ENCODE measurements at places on chromosomes 3 and 15.

DNA sequence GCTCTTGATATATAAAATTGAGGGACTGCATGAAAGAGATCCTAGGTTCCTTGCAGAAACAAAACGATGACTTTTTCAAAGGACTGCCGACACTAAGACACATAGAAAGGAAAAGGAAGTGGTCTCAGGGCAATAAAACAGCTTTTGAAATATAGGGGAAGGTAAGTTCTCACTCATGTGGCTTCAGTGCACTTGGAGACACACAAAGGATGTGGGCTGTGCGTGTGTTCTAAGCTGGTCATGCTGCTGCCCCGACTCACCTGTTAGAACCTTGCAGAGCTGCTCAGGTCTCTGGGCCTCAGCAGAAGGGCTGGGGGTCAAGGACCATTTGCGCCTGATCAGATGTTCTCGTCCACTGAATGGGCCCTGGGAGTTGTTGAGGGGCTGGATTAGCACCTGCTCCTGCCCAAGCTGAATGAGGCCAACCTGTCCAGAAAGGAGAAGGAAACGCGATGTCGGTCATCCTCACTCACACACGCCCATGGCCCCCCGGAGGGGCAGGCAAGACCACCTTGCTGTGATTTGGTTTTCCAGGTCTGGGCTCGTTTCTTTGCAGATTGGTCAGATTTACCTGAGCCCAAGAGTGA lies 11.1 kb downstream of the ADAMTS17 start:
- DNase-seq: no peak

DNA sequence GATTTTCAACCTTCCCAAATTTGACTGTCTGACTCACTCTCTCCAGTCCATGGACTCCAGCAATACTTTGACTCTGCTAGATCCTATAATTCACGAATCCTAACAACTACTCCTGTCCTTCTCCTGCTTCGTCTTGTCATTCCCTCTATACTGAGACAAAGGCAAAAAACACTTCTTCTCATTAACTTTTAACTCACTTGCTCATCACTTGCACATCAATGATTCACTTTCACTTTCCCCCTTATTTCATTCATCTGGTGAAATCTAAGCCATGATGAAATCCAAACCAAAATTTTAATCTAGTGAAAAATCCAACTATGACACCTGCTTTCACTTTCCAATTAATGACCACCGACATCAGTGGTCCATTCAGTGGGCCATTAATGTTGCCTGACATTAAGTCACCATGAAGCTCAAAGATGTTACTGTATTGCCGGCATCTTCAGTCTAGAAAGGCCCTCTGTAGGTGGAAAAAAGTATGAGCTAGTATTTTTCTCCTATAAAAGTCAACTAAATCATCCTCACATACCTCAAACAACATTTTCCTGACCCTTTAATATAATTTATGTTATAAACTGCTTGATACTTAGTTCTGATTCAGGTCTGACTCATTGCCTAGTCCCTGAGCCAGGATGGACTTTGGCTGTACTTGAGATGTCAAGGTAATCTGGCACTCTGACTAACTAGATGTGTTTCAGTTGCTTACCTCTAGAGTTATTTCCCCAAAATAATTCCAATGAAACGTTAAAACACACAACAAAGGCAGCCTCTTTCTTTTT lies 158.6 kb downstream of the CNTN6 start:
- DNase-seq: no peak

- DNase-seq: no peak
Observed at GRCh38 chr3:15797642-15798303, at the start of gene ANKRD28. Gene ANKRD28 (minus strand): TSS chr3:15797979. CDS start chr3:15796521, 1,458 bp downstream.

- DNase-seq: no peak
Observed at GRCh38 chr3:53725387-53725995, 120.7 kb downstream of the CHDH start.

GRCh38 chr15:70532531-70533186 lies 230.7 kb downstream of the UACA start:
- DNase-seq: no peak

- no peak for DNase-seq
Observed at GRCh38 chr3:133995264-133995663, 34.5 kb downstream of the SLCO2A1 start.

DNA sequence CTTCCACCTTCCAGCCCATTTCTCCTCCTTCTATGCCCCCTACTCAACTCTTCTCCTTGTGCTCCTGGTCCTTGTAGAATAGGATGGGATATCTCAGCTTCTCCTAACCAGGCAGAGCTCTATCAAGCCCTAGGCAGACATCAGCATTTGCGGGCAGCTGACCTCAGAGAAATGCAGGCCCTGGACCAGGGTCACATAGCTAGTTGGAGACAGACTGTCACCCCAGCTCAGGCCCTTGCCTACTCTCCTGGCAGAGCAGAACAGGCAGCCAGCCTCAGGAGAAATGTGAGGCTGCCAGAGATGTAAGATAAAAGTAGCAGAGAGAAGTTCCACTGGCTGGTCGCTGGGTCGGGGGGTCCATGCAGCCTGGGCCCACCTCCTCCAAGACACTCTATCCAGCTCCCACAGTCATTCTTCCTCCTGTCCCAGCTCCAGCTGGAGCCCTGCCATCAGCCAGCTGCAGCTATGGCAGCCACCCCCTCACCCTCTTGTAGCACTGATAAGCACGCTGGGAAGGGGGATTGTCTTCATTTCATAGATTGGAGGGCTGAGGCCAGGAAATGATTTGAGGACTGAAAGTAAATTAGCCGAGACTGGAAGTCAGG lies 4.0 kb downstream of the CYP8B1 start:
- DNase-seq: no peak

DNA sequence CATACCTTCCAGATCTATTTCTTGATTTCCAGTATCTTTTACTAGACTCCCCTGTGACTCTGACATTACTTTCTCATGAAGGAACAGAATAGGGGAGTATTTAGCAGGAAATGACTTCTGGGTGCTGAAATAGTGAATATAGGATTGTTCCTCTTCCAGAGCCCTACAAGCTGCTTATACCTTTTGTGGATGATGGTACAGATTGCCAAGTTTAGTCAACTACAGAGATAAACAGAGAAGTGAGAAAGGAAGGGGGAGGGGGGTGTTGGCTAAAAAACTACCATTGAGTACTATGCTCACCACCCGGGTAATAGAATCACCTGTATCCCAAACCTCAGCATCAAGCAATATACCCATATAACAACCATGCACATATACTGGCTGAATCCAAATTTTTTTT lies 298.3 kb upstream of the GPR149 start:
- DNase-seq: no peak

GRCh38 chr3:10015461-10015904 lies 10.8 kb upstream of the FANCD2 start:
- DNase-seq: no peak

DNA sequence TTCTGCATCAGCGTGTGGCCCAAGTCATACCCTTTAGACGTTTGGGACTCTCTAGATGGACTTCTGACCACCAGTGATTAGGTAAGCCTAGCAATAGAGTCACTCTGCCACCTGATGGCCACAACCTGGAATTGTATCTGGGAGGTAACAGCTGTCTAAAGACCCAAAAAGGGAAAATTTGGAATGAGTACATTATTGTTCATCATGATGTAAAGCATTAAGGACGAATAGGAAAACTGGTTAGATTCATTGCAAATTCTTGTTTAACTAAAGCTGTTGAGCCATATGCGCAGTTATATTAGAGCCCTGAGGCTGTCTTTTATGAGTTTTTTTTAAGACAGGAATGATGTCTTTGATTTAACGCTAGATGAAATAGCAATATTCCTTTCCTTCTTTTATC lies 63.6 kb downstream of the FAM81A start:
- DNase-seq: peak; percentile 72

DNA sequence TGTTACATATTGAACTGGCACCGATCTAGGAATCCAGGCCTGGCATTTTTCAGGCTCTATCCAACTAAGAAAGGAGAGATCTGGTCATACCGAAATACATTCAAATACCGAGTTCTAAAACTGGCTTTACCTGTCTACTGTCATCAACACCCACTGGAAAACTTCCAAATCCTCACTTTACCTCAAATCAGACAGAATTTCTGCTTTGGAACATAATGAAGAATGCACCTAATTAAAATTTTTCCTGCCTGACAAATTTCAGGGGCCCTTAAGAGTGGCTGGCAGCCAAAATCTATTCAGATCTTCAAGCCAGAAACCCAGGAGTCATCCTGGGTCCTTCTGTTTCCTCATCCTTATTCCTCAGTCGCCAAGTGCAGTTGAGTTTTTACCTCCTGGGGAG lies 198.6 kb upstream of the FEZF2 start:
- no peak for DNase-seq

- DNase-seq: peak; percentile 47
Observed at GRCh38 chr3:189324538-189325138, 152.9 kb downstream of the TPRG1 start.

GRCh38 chr15:73965094-73965757 lies 26.9 kb downstream of the STOML1 start:
- DNase-seq: no peak

GRCh38 chr3:109117939-109118338 lies at the start of gene MORC1:
Gene MORC1 (minus strand): TSS chr3:109118134. CDS start chr3:109118059, 75 bp downstream.
- DNase-seq: no peak

DNA sequence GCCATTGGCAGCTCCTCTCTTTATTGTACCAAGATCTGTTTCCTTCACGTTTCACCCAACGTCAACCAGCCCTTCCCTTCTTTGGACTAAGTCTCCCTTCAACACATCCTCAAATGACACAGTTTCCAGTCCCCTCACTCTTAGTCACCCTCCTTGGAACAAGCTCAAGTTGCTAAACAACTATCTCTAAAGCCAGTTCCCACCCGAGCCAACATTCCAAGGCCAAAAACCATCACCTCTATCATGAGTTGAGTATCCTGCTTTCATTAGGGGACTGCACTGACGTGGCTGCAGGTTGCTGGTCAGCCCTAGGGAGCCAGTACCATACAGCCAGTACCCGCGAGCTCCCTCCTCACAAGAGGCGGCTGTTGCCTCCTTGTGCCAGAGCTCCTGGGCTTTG lies 73.8 kb downstream of the LIPC start:
- DNase-seq: no peak

GRCh38 chr3:133935843-133936769 lies 40.4 kb upstream of the RAB6B start:
- DNase-seq: no peak

DNA sequence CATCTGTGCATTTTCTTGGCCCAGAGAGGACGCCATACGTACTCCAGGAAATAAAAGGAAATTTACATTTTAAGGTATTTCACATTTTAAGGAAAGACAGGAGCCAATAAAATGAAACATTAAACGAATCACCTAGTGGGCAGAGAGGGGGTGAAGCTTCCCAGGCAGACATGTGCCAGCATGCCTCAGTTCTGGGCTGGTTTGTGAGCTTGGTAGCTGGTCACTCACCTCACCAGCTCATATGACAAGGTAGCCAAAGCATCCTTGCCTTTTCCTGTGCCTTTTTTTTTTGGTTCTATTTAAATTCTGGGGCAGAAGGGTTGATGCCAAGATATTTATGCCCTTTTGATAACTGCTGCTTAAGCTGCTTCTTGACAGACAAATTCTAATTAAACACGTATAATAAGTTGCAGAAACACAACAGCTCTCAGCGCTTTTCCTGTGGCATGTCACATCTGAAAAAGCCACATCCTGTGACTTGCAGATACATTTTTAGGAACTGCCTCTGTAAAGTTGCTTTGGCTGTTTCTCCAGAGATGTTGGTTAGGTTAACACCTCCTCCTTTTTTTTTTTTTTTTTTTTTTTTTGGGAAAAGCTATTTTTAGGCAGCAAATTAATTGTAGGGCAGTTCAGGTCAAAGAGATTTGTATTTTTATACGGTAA lies 218.6 kb downstream of the PDCD6IP start:
- DNase-seq: no peak

DNA sequence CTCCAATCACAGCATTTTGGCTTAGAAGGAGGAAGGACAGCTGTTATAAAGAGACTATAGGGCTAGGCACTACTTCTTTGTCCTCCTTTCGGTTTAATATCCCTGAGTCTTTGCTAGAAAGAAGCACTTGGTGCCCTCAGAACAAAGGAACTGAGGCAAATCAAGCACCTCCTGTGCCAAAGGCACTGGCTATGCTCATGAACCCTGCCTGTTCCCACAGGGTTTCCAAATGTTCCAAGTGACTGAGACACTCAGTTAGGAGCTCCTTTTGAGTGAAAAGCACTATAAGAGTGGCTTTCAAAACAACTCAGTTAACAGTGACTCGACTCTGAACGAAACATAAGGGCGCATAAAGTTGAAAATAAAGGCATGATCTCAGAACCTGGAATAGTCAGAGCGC lies 25.0 kb downstream of the TBC1D2B start:
- DNase-seq: no peak

- DNase-seq: no peak
Observed at GRCh38 chr3:108098003-108098370, 7.2 kb upstream of the CD47 start.

GRCh38 chr3:38122712-38123290 lies 14.1 kb downstream of the ACAA1 start:
- DNase-seq: no peak

DNA sequence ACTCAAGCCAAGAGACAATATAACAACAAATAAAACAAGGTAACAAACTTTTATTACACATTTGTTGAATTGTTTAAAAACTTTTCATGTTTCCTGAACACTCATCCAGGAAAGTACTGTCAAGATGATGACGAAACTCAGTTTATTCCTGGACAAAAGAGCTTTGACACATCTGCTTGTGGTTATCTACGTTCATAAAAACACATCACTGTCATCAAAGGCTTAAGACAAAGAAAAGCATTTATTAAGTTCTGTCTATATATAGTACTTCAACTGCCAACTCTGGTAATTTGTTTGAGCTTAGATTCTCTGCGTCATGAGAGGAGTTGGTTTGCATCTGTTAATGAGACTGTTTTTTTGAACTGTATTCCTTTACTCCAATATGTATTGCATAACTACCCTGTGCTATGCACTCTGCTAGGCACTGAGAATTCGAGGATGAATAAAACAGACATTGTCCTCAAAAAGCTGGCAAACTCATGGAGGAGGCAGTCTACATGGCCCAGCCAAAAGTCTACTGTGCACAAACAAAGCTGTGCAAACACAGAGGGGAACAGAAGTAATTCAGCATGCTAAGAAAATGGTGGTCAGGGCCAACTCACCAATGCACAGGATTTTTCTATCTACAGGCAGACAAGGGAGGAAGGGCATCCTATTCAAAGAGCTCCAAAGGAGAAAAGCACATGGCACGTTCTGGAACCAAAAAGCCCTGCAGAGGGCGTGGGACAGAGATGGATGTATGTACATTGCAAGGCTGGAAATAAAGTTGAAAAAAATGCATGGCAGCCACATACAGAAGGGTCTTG lies 21.5 kb downstream of the PLD1 start:
- no peak for DNase-seq

DNA sequence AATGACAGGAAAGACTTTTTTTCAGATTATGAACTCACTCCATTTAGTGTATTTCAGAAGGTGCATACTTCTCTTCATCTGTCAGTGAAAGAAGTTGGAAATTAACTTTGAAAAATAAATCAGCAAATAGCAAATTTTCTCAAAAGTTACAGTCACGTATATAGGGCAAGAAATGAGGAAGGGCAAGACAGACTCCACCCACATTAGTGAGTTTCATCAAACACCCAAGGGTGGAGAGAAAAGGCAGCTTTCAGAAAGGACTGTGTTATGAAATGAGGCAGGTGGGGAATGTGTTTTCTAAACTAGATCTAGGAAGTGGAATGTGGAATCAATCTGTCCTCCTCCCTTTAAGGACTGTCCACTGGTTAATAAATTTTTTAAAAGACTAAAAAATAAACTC lies 2.9 kb downstream of the SLC22A13 start:
- peak; percentile 50 for DNase-seq

All from GM10248 (cell line).